H1 (cell line): ENCODE measurements at places on chromosomes 3 and 15.

- no peak for DNase-seq
Measured at GRCh38 chr3:87229113-87229512, 2.0 kb downstream of the CHMP2B start.

DNA sequence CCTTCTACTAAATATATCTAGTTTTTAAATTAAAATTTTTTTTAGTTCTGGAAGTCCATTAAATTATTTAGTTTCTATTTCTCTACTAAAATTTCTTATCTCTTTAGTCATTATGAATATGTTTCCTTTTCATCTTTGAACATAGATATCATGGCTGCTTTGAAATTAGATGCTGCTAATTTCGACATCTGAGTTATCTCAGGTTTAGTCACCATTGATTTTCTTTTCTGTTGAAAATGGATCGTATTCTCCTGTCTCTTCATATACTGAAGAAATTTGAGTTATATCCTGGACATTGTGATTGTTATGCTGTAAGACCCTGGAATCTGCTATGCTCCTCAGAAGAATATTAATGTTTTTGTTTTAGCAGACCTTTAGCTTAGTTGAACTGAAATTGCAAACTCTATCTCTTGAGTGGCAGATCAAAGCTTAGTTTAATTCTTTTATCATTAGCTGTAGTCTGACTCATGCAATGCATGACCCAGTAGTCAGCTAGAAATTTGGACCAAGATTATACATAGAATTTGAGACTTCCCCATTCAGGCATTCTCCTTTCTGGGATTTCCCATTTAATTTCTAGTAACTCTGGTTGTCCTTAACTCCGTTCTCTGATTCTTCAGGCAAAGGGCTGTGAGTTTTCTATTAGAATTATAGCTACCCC is 439.8 kb upstream of the IL12A start:
- DNase-seq, result no peak

DNA sequence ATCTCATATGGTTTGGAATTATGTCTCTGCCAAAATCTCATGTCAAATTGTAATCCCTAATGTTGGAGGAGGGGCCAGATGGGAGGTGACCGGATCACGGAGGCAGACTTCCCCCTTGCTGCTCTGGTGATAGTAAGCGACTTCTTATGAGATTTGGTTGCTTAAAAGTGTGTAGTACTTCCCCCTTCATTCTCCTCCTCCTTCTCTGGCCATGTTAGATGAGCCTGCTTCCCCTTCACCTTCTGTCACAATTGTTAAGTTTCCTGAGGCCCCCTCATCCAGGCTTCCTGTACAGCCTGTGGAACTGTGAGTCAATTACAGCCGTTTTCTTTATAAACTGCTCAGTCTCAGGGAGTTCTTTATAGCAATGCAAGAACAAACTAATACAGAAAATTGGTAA is 51.1 kb downstream of the NEDD4 start:
- no peak for DNase-seq

GRCh38 chr3:125436921-125437320 is 61.8 kb upstream of the ZNF148 start:
- no peak for DNase-seq

- DNase-seq, result peak; percentile 74
Measured at GRCh38 chr3:13301286-13301987, 118.7 kb downstream of the NUP210 start.

DNA sequence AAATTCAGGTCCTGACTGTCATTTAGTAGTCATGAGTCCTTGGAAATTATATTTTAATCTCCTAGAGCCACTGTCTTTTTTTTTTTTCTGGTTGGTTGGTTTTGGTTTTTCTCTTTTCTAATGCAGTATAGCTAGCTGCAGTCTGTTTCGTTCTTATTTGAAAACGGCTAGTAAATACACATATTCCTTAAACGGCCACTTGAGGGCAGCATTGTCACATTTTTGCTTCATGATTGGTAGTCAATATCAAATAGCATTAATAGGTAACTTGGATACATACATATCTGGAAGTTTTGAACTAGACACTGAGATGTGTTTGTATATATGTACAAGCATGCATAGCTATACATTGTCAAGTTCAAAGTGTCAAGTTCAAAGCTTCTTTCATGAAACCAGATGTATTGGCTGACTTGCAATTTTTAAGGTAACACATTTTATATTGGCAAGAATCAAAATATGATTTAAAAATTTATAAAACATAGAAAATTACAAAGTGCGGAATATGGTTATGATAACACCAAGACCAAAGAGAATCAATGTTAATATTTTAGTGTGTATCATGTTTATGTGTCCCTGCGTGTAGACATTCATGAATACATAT is 22.5 kb downstream of the GABRA5 start:
- no peak for DNase-seq

GRCh38 chr3:39127269-39127907 is 19.9 kb downstream of the TTC21A start:
- DNase-seq, result no peak

- no peak for DNase-seq
Measured at GRCh38 chr3:193241716-193242115, 694 bp downstream of the PLAAT1 start.

GRCh38 chr3:5126586-5126985 is 4.5 kb downstream of the ARL8B start:
- no peak for DNase-seq

- DNase-seq, result peak; percentile 25
Measured at GRCh38 chr3:189710620-189711402, 79.6 kb downstream of the TP63 start.

- no peak for DNase-seq
Measured at GRCh38 chr3:175526609-175527280, 667.6 kb downstream of the NAALADL2 start.

- DNase-seq, result peak; percentile 73
Measured at GRCh38 chr15:32651229-32651837, 9.8 kb downstream of the SCG5 start.

DNA sequence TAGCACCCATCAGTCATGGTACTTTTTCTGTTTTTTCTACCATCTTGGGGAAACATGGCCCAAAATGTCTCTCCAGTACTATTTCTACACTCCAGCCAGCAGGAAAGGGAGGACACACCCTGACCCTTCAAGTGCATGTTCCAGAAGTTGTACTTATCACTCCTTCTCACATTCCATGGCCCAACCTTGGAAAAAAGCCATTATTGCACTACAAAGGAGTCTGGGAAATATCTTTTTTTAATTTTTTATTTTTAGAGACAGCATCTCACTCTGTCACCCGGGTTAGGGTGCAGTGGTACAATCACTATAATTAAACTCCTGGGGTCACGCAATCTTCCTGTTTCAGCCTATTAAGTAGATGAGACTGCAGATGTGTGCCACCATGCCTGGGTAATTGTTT is 100.0 kb upstream of the PPP2R3A start:
- DNase-seq, result no peak
